ENCODE measurements at places on chromosomes 13 and 19. TPM values are rescaled to one million over a fixed set of nuclear protein-coding genes. Genes with fewer than 3 reads are reported as not detected.

DNA sequence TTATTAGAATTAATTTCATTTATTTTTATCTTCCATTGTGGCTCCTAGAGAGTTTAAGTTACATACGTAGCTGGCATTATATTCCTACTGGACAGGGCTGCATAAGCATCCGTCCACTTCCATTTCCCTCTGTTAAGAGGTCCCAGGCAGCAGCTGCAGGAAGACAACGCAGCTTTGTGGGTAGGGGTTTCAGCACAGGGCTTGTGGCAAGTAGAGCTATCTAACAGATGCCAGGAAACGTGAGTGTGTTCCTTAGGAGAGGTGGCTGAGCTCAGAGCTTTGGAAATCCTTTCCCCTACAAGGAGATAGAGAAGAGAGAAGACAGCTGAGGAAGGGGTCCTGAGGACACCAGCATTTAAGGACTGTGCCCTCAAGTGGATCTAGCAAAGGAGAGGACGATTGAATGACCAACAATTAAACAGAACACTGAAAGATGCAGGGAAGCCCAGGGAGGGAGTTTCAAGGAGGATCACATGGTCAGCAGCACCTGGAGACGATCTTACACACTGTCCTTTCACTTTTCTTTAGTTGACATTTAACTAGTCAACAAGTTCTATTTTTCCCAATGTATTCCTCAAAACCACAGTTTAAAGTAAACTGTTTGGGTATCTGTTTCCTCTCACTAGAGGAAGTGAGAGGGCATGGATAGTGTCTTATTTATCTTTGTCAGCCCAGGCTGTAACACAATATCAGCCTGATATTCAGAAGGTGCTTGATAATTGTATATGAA, 2.3 kb upstream of the N4BP2L1 start:
- DNase-seq = no peak

- DNase-seq = no peak
These were observed 39.6 kb downstream of the ATP11A start for GRCh38 chr13:112729408-112729807.

DNA sequence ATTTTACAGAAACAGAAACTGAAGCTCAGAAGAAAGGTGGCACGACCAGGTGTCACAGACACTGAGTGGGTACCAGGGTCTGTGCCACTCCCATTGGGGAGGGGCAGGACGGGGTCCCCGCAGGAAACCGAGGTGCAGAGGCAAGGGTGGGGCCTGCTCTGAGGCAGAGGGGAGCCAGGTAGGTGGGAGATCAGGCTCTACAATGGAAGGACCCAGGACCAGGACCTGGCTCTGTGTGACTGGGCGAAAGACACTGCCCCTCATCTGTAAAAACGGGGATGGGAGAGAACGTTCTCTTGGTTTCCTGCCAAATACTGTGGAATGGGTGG, 2.8 kb downstream of the PTGIR start:
- no peak for DNase-seq

DNA sequence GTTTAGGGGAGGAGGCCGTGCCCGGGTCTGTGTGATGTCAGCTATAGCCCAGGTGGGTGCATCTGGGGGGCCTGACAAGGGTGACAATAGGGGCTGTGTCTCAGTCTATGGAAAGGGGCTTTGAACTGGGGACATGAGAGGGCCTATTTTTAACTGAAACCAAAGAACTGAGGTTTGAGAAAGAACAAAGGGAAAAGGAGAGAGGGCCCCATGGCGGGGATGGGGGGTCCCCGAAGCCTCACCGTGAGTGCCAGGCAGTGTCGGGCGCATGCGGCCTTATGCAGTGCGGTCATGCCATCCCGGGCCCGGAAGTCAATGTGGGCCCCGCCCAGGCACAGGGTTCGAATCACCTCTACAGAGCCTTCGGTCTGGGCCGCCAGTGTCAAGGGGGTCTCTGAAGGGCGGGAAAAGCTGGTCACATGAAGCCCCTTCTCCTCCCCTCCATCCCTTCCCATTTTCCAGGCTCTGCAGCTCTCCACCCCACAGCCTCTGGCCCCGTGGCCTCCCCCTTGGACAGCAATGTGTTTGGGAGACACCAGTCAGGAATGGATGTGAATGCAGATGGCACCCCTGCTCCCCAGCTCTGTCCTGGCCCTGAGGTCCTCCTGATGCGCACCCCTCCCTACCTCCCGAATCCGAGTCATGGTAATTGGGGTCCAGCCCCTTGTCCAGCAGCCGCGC, 5.9 kb downstream of the SHANK1 start:
- no peak for DNase-seq

DNA sequence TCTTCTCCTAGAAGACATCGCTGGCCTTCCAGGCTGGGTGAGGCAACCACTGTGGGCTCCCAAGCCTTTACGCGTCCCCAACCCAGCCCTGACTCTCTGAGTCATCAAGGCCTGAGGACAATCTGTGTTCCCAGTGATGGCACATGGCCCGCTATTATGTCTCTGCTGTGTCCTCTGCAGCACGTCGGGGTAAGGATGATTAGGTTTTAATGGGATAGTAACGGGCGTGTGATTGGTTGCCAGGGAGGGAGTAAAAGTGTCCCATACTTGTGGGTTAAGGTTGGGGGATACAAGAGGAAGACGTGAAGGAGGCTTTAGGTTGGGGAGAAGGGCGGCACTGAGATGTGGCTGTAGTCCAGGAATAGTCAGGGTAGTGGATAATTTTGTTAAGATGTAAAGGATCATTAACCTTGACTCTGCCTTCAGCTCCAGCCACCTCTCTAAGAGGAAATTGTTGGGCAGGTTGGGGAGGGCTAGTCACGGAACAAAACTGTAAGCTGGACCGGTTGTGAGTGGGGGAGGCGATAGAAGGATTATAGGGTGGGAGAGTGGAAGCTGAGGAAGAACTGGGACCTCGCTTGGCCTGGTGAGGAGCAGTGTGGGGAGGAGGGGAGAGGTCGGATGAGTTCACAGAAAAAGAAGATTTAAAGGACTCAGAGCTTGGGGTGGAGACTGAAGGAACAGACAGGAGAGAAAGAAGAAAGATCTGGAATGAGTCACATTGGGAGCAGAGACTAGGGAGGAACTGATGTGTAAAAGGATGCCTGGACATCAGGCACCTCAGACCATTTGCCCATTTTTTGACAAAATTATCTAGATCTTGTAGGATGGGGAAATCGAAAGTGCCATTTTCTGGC, 27.9 kb upstream of the IGFL1 start:
- DNase-seq = no peak

DNA sequence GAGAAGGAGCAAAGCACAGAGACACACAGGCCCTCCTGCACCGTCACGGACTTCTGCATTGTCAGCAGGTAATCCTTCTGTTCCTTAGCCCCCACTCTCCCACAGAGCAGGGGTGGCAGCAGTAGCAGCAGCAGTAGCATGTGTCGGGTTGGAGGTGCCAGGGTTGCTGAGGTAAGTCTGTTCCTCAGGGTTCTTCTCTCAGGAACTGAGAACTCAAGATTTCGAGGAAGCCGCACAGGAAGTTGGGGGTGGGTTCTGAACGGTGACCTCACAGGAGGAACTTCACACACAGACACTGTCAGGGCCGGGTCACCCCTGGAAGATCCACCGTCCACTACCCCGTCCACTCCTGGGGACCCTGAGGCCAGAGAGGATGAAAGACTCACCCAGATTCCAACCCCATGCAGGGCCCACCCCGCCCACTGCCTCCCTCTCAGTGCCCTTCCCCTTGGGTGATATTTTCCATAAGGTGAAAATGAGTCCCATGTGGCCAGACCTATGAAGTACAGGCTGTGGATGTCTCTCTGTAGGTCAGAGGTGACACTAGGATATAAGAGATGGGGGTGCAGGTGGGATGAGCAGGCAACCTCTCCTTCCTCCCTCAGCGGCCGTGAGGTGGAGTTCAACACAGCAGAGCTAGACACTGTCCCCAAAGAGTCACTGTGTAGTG, at the start of gene SIGLEC12:
SIGLEC12 (minus strand) TSS at position 207 of the 670 bp plus-strand sequence; CDS start at position 140, 67 bp downstream.
- no peak for DNase-seq

DNA sequence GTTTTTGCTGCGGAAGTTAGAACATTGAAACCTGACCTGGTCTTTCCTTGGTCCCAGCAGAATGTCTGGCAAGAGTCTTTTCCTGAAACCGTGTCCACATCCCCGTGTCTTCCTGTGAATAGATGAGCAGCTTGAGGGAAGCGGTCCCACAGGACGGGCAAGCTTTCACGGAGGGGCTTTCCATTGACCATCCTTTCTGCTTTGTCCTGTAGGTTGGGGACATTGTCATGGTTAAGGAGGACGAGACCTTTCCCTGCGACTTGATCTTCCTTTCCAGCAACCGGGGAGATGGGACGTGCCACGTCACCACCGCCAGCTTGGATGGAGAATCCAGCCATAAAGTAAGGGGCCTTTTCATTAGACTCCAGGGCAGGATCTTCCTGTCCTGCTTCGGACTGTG, 126.0 kb downstream of the ATP11A start:
- DNase-seq = peak; percentile 37

- DNase-seq = no peak
These were observed 116.2 kb downstream of the KLF12 start for GRCh38 chr13:74018062-74018431.

DNA sequence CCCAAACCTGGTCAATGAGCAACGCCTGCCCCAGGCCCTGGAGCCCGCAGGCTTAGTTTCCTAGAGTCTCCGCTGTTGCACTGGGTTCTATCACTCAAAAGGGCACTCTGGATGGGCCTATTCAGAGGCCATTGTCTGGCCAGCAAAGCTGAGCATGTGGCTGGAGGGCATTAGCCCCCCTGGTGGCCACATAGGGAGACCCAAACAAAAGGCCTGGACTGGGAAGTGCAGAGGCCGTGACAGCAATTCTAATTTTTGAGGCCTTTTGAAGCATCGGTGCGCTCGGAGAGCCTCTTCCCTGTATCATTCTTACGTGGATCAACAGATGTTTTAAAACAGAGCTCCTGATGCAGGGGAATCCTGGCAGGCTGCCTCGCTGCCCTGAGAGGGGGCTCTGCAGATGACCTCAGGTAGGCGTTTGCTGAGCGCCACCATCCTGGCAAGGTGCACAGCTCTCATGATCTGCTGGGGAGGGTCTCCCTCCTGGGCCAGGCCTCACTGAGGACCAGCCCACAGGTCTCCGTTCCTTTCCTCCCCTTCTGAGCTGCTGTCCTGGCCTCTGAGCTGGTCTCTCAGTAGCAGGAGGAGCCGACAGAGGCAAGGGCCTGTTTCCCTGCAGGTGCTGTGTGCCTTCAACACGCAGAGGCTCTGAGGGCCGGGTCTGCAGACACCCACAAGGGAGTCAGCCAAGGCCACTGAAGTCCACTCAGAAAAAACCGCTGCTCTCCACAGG, 190.5 kb downstream of the URI1 start:
- no peak for DNase-seq

DNA sequence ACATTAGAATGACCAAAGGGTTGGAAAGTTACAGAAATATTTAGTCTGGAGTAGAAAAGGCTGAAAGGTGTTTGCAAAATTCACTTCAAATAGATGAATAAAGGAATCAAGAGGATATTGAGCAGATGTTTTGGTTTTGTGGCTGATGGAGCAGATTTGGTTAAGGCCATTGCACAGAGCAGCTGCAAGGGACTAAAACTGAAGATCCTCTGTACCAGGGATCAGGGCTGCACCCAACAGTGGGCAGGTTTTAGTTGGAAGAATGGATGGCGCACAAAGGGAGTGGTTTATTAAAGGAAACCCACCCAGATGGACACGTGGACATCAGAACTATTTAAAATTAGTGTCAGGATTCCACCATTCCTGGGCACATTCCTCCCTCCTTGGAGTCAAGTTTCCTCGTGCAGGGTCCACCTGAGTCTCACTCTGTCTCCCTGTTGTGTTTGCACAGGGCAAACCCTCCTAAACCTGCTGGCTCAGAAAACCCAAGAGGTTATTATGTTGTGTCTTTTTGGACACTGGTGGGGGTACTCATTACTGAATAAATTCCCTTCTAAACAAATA, 9.2 kb upstream of the UBAC2 start:
- no peak for DNase-seq

- no peak for DNase-seq
These were observed 79.4 kb downstream of the MBNL2 start for GRCh38 chr13:97301382-97302095.

- peak; percentile 83 for DNase-seq
These were observed 314.1 kb downstream of the ZNF536 start for GRCh38 chr19:30686176-30686820.

- DNase-seq = no peak
These were observed 9.5 kb upstream of the SUPT20H start for GRCh38 chr13:37068962-37069361.

GRCh38 chr13:57748096-57748495, 116.6 kb downstream of the PCDH17 start:
- DNase-seq = no peak

- DNase-seq = no peak
These were observed 9.3 kb downstream of the ZNF787 start for GRCh38 chr19:56111601-56112312.

DNA sequence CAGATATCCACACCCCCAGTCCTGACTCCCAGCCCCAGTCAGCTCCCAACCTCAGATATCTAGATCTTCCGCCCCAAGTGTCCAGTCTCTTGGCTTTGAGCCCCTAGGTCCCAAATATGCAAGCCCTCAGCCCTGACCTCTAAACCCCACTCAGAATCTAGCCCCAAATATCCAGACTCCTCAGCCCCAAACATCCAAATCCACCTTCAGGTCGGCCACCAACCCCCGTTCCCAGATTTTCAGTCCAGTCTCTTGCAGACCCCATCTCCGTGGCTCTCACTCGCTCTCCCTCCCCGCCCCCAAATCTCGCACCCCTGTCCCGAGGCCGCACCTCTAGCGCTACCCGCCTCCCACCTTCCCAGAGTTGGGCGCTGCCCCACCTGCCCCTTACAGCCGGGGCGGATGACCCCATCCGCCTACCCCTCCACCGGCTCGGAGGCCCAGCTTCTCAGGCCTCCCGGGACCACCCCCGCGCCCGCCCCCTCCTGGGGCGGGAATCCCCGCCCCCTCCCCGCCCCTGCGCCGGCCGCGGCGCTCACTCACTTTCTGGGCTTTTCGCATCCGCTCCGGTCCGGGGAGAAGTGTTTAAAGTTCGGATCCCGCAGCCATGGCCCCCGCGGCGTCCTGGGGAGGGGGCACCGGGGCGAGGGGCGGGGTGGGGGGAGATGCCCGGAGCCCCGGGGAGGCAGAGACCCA, 604 bp downstream of the ERFL start:
- no peak for DNase-seq

DNA sequence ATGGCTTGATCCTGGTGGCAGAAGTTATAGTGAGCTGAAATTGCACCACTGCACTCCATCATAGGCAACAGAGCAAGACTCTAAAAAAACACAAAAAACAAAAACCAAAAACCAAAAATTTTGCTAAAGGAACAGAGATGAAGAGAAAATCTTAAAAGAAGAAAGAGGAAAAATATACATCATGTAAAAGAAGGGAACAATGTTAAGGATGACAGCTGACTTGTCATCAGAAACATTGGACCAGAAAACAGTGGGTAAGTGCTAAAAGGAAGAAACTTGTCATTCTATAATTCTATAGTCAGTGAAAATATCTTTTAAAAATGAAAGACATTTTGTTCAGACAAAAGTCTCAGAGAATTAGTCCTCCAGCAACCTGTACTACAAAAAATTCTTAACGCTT, 93.8 kb downstream of the WASF3 start:
- DNase-seq = no peak

Gene ZNF320
- total RNA-seq = 9.3 TPM

Gene TUBA3C
- not detected for total RNA-seq

Gene PEAK3
- total RNA-seq = 2.6 TPM

Gene SIGLEC5
- total RNA-seq = 2.2 TPM

Gene LILRB5
- total RNA-seq = 69.4 TPM

Gene OLFM4
- total RNA-seq = 0.80 TPM

Gene NLRP4
- not detected for total RNA-seq
